Activated effector memory CD4-positive, alpha-beta T cell treated with Interleukin-2 at 50 U/mL for 16 hours (primary cell): ENCODE measurements at places on chromosomes 6 and 20.
A peak's percentile ranks its signal among the peaks of the same experiment; 100 is the strongest.

DNA sequence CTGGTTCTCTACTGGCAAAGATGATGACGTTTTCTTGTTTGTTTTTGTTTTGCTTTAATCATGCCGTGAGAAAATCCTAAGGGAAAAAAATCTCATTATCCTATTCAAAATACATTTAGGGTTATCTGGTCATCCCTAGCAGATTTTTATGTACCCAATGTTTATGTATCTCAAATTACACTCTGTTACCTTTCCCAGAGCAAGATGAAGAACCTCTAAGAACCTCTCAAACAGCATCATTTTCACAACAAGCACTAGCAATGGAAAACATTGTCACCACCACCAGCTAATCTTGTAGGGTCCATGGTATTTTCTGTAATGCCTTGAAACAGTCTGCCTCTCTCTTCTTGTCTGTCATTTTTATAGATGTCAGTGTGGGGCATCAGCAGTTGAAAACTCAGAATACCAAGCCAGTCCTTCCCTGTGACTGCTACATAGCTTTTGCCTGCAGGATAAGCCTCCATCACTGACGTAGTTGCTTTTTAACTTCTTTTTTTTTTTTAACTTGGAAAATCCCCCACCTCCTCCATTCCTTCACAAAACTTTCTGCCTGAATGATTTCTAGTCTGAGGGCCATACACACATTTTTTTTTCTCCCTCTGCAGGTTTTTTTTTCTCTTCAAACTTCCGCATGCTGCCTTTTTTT, 2.4 kb upstream of the SNAP25 start:
- DNase-seq = no peak

DNA sequence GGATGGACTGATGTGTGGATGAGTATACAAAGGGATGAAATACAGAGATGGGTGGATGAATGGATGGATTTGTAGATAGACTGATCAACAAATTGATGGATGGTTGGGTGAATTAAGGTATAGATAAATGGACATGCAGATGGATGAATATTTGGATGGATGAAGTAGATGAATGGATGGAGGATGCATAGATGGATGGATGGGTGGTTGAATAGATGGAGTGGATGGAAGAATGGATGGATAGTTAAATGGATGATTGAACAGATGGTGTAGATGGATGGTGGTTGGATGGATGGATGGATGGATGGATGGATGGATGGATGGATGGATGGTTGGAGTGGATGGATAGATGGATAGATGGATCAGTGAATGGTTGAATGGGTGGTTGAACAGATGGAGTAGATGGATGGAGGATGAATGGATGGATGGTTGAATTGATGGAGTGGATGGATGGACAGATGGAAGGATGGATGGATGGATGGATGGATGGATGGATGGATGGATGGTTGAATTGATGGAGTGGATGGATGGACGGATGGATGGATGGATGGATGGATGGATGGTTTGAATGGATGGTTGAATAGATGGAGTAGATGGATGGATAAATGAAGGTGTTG, 15.0 kb downstream of the SLC2A10 start:
- DNase-seq = no peak

DNA sequence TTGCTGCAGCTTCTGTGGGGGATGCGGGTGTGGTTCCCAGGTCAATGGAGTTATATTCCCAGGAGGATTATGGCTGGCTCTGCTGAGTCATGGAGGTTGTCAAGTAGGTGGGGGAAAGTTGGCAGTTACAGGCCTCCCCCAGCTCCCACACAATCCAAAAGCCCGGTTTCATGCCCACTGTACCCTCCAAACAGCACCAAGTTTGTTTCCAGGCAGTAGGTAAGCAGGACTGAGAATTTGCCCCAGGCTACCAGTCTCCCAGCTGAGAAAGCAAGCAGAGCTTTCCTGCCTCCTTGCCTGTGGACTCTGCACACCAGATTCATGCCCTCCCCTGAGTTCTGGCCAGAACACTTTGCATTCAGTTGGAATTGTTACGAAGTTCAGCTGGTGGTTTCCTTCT, 578.2 kb downstream of the MEI4 start:
- DNase-seq = no peak

GRCh38 chr6:12335717-12336116, 45.6 kb downstream of the EDN1 start:
- no peak for DNase-seq

GRCh38 chr6:147204060-147204785, at the start of gene STXBP5:
TSS of gene STXBP5 (plus strand) at chr6:147204417. CDS start at chr6:147204533, 116 bp downstream.
- DNase-seq = peak; percentile 28

DNA sequence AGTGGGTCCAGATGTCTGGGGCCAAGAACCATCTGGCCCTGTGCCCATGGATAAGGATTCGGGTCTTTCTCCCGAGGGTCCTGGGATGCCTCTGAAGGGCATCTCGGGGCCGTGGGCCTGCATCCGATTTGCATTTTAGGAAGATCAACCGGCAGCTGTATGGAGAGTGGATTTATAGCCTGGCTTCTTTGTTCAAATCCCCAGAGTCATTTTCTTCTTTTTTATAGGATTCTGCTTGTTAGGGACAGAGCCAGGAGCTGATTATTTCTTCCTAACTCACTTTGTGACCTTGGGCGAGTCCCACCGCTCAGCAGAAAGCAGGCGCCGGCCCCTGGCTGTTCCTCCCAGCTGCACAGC, 52.9 kb upstream of the APCDD1L start:
- DNase-seq = no peak

DNA sequence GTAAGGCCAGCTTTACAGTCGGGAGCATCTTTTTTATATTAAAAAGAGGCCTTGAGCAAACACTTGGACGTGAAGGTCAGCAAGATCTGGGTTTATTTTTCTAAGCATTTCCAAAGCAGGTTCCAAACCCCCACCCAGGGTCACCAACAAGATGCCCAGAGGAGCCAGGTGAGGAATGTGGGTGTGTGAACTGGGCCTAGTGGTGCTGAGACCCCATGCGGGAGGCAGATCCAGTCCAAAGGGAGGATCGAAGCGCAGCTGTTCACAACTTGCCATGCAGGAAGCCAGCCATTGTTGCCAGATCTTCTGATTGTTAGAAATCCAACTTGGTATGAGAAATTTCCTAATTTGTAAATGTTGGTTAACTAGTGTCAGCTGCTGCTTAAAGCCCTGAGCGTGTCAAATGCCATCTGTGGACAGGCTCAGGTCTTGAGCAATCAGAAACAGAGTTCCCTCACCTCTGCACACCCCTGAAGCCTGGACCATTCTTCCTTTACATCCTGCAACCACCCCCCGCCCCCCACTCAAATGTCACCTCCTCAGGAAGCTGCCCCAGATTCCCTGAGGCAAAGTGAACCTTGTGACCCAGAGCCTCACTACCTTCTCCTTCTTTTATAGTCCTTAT, 46.5 kb downstream of the NFATC2 start:
- no peak for DNase-seq

GRCh38 chr6:63458480-63459115, 113.7 kb upstream of the LOC128125822 start:
- DNase-seq = no peak

GRCh38 chr6:16474772-16475493, 236.5 kb downstream of the GMPR start:
- DNase-seq = no peak

DNA sequence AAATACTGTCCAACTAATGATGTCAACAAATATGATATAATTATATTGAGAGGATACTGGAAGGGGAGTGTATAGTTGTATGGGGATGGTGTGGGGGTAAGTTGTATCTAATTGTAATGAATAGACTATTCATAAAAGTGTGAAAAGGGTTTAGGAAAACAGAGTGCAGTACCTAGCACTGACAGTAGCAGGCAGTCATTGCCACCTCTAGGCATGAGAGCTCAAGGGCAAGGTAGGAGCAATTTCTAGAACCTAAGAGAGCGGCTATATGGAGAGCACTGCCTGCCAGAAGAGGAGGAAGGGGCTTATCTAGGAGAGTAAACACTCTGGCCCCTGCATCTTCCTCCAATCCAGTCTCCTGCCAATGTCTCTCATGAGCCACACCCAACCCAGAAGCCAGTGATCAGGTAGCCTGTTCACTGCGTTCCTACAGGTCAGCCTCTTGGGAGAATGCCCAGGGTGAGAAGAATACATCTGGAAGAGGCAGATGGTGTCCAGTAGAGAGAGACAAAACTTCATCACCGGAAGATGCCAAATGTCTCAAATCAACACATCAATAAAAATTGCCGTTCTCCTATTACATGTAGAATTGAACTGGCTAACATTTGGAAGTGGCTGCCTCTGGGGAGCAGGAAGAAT, 200.0 kb downstream of the LY86 start:
- DNase-seq = no peak

DNA sequence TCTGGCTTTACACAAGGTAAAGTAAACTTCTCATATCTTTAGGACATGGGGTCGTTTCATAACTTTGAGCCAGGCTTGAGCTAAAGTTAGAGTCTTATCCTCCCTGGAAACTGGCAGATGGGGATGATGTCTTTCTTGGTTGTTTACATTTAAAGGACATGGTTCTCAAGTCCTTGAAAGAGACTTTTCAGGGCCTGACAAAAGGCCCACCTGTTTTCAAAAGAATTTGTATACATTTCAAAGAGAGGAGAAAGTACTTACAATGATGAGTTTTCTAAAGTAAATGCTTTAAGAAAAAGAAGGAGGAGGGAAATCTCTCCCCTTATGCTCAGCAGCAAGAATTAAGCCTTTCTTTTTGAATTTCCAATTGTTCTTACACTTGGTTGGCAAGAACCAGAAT, 45.7 kb upstream of the TINAG start:
- no peak for DNase-seq

DNA sequence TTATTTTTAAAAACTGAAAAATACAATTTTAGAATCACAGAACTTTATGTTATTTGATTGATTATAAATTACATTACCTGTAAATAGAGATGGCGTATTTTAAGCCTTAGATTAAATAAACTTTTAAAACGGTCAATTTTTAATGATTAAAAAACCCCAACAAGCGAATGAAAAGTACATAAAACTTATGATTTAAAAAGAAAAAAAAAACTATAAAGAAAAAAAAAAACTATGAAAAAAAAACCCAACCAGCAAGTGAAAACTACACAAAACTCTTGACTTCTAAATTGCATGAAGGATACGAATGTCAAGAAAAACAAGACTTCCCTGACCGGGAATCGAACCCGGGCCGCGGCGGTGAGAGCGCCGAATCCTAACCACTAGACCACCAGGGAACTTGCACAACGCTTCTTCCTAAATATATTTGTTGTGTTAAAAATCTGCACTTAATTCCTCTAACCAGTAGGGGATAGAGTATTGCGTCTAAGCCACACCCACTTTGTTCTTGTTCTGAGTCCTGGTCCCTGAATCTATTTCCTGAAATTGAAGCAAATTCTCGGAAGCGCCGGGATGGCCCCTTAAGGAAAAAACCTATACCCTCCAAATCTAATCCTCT, 10.7 kb upstream of the NCOA7 start:
- DNase-seq = peak; percentile 72

DNA sequence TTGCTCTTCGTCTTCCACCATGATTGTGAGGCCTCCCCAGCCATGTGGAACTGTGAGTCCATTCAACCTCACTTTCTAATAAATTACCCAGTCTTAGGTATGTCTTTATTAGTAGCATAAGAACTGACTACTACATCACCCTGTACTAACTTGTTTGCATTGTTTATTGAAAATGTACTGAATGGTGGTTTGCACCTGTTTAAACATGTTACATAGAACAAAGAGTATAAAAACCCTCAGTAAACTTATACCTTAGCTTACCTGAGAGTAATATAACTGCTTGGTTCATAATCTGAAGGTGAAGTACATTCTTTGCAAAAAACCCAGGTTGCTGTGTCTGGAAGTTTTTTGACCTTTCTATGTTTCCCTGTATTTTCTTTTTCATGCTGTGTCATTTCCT, 777.8 kb downstream of the TBC1D32 start:
- no peak for DNase-seq

- no peak for DNase-seq
These were observed 37.9 kb upstream of the SLC23A2 start for GRCh38 chr20:5039255-5039657.

DNA sequence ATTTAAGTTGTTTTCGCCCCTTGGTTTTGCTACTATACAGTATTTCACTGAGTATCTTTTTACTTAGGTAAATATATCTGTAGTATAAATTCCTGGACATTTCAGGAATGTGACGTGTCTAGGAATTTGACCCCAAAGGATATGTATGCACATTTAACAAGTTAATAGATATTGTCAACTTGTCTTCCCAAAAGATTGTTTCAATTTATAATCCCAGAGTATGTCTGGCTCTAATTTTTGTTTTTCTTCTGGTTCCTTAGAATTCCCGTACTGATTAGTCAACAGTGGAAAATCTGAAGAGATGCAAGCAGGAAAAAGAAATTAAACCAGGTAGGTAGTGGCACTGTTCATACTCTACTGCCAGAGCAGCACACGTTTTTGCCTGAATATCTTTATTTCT, 7.2 kb downstream of the PKIG start:
- no peak for DNase-seq

DNA sequence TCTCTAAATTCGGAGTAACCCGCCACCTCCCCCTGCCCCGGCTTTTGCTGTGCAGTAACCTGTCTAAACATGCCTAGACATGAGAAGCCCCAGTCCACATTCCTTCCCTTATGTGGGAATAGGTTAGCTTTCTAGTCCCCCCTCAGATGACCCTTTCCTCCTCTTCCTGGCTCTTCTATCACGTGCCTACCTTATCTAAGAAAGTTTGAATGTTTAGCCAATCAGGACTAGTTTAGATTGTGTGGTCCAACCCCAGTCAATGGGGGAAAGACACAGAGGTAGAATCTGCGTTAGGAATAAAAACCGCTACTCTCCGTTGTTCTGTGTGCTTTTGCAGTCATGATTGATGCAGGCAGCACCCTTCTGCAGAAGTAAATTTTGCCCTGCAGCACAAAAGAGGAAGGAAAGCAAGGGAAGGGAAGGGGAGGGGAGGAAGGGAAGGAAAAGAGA, 69.0 kb upstream of the CD93 start:
- no peak for DNase-seq

GRCh38 chr6:63560801-63561287, 11.4 kb upstream of the LOC128125822 start:
- no peak for DNase-seq

GRCh38 chr6:129251669-129252376, 368.9 kb downstream of the LAMA2 start:
- DNase-seq = no peak

DNA sequence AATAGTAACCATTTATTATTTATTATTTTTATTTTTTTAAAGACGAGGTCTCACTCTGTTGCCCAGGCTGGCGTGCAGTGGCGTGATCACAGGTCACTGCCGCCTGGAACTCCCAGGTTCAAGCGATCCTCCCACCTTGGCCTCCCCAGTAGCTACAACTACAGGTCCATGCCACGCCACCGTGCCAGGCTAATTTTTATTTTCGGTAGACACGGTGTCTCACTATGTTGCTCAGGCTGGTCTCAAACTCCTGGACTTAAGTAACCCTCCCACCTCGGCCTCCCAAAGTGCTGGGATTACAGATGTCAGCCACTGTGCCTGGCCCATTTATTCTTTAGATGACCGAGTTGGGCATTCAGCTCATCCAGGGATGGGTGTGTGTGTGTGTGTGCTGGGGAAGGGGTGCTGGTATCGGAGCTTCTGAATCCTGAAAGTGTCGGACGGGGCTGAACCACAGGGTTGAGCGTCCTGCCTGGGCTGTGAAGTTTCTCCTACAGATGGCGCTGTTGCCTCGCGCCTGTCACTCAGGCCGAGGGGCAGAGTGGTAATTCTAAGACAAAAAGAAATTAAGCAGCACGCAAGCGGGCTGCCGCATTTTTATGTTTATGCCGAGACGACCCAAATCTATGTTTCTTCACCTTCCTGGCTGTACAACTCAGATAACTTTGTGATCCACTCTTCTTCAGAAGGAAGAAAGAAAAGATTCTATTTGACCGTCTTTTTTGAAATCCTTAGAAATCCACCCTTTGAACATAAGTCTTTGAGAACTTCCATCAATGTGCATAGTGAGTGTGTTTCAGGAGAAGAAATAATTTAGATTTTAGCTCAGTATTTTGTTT, 252.8 kb downstream of the CDH26 start:
- DNase-seq = peak; percentile 32
